Activated CD4-positive, alpha-beta T cell treated with anti-CD3 and anti-CD28 coated beads, Interleukin-2, amount 50 U/mL, for 16 hours (primary cell): ENCODE measurements at places on chromosomes 7 and 10.

DNA sequence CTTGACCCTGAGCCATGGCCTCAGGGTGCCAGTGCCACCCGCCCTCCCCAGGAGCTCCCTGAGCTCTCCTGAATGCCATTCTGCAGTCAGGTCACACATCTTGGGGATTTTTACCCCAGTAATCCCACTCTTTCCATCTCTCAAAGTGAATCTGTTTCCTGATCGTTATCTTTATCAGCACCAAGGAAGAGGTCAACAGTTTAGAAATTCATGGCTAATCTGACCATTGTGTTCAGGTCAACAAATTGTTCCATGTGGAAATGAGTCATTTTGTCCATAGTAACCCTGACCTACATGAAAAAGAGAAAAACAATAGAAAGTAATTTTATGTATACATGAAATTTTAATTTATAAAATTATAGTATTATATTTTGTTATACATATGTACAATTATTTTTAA, 28.8 kb upstream of the ZNF488 start:
- no peak for DNase-seq

DNA sequence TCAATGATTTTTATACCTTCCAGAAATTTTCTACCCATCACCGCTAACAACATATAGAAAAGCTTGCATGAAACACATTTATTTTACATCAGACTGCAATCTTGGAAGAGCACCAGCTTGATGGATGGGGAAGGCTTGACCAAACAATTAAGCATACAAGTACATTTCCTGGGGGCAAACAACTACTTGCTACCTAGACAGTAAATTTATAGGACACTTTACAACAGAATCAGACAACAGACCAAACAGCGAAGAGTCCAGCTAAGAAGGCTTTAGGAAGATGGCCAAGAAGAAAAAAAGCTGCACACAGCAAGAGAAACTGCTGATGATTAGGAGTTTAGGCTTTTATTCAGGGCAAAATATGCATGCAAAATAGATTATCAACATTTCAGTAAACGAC, 8.0 kb downstream of the AASS start:
- no peak for DNase-seq

GRCh38 chr7:140674356-140674800, 1.6 kb downstream of the ADCK2 start:
- DNase-seq: no peak

DNA sequence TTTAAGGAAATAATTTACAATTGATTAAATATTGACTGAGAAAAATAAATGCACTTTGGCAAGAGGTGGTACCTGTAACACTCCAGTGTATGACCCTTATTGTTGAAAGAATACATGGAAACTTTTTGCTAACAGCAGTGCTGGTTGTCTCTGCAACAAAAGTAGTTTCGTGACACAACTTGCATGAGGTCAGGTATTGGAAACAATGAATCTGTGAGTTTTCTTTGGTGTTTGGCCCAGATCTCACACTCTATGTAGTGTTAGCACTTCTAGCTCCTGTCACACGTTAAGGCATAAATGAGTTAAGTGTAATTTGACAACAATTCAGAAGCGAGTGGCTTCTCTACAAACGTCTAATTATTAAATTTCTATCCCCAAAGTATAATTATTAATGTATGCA, 137.7 kb upstream of the MDFIC start:
- DNase-seq: peak; percentile 58

DNA sequence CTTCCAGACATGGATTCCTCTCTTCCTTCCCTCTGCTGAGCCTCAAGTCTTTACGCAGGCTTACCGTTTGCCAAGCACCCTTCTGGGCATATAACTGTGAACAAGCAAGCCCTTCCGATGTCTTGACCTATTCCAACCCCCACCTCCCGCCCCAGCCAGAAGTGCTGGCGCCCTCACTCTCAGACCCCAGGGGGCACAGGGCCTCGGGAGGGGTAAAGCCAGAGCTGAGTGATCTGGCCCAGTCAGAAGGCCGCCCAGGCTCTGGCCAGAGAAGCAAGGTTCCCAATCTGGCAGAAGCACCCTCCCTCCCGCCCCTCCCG, 1.2 kb downstream of the PRRT4 start:
- DNase-seq: no peak

GRCh38 chr7:92881091-92881485, 44.7 kb upstream of the CDK6 start:
- DNase-seq: peak; percentile 39

- DNase-seq: no peak
Measured at GRCh38 chr10:58240531-58240930, 27.2 kb downstream of the IPMK start.

DNA sequence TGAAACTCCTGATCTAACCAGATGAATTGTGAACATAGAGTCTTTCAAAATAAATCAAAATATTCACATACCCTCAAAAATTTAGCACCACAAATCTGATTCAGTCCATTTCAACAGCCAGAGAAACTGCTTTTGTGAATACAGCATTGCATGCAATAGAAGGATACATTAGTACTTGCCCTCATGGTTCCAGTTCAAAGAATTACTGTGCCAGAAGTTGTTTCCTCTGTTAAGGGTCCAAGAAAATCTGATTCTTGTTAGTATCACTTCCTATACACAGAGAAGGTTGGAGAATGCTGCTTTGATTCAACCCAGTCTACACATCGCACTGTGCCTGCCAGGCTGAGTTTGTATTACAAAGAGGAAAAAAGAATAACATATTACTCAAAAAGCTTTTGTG, 115.6 kb downstream of the TFEC start:
- DNase-seq: no peak

GRCh38 chr7:45087301-45088145, 1.2 kb downstream of the NACAD start:
- no peak for DNase-seq

DNA sequence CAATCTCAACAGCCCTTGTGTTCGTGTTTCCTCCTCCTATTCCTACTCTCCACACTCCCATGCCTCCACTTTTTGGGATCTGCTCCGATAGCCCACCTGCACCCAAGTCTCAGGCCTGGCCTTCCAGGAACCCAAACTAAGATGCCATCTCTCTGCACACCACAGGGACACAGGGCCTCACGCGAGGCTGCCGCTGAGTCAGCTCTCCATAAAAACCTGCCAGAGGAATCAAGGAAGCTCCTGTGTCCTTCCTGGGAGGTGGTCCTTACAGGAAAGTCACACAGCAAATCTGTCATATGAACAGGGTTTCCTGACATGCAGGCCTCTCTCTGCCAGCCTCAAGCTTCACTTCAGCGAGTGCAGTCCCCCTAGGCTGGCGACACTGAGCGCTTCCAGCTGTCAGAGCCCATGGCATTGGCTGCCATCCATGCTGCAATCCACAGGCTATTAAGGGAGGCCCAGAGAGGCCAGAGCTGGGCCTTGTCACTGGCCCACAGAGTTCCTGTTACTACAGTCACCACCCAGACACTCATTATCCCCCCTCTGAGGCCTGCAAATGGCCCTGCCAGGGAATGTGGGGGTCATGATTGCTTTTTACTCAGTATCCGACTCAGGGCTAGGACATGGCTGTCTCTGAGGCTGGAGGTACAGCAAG, 151.4 kb downstream of the OAT start:
- no peak for DNase-seq

DNA sequence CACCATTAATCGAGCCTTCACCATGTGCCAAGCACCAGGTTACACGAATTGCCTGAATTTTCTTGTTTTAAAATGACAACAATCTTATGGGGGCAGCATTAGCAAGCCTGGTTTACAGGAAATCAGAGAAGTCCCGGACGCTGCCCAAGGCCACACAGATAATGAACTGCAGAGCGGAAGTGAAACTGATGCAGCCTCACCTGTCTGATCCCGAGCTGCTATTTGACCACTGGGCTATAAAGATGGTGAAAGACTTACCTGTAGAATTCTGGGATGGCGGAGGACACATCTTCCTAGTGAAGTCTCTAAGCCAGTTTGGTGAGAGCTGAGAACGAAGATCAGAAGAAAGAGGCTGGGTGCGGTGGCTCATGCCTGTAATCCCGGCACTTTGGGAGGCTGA, 21.7 kb upstream of the GALNTL5 start:
- no peak for DNase-seq

GRCh38 chr7:123675181-123675473, 19.5 kb downstream of the LMOD2 start:
- no peak for DNase-seq

GRCh38 chr7:101910991-101911799, 93.8 kb downstream of the CUX1 start:
- no peak for DNase-seq

- DNase-seq: no peak
Measured at GRCh38 chr10:121860810-121861209, 67.0 kb downstream of the ATE1 start.

DNA sequence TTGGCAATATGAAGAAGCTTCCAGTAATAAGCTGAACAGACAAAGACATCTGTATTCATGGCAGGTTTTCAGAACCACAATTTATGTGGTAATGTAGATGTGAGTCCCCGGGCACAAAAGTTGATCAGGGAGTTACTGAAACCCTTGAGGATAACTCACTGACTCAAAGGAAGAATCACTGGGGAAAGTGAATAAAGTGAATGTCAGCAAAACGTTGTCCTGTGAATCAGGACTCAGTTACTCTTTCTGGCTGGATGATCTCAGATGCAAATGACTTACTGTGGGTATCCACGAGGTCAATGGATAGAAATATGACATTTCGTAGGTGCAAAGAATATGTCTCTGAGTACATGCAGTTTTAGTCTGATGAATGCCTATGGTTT, 172.8 kb upstream of the CTBP2 start:
- no peak for DNase-seq

GRCh38 chr10:24350070-24350921, 141.4 kb downstream of the KIAA1217 start:
- no peak for DNase-seq

- peak; percentile 21 for DNase-seq
Measured at GRCh38 chr7:69844264-69844868, 246.1 kb downstream of the AUTS2 start.

DNA sequence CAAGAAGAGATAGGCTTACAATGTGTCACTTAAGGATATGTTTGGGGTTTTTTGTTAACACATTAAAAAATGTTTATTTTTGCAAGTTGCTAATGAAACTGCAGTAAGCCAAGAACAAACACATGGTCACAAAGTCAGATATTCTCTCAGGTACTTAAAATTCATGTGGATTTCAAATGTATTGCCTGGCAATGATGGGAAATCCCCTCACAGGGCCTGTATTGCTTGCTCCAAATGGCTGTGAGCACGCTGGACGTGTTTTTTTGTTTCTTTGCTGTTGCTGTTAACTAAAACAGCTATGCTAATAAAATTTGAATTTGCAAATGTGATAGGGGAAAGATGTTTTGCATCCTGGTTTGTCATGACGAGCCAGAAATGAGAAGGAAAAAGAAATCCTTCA, 3.8 kb upstream of the CELF2 start:
- DNase-seq: no peak

- no peak for DNase-seq
Measured at GRCh38 chr7:131948434-131949053, 392.1 kb upstream of the PODXL start.

DNA sequence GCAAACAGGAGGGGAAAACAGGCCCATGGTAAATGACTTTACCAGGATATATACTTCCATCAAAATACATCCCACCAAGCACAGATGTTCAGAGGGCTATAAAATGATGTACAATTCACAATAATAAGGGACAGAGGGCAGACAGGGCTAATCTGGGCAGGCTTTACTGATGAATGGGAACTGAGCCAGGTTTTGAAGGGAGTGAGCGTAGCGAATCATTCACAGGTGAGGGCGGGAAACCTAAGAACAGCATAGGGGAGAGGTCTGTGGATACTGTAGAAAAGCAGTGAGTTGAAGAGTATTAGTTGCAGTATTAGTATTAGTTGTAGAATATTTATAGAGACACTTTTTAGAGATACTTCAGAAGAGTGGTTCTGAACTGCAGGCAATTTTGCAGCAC, 180.8 kb downstream of the JAZF1 start:
- DNase-seq: no peak

DNA sequence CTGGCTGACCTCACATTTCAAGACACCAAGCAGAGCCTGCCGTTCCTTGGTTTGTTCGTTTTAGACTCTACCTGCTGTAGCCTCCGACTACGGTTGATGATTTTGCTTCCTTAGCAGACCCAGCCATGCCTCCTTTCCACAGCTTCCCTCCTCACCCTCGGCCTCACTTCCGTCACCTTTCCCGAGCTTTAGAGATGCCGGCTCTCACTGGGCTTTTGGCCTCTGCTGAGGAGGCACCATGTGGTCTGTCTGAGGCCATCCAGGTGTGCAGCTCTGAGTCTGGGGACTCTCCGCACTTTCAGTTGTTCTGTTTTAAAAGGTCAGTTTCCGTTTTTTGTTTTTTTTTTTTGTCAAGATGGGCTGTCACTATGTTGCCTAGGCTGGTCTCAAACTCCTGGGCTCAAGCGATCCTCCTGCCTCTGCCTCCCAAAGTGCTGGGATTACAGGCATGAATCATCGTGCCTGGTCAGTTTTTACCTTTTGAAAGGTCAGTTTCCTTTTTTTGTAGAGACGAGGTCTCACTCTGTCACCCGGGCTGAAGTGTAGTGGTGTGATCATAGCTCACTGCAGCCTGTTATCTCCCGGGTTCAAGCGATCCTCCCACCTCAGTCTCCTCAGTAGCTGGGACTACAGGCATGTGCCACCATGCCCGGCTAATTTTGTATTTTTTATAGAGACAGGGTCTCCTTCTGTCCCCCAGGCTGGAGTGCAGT, 11.7 kb downstream of the ORAI2 start:
- no peak for DNase-seq

- no peak for DNase-seq
Measured at GRCh38 chr10:30073767-30074060, 14.3 kb upstream of the JCAD start.

DNA sequence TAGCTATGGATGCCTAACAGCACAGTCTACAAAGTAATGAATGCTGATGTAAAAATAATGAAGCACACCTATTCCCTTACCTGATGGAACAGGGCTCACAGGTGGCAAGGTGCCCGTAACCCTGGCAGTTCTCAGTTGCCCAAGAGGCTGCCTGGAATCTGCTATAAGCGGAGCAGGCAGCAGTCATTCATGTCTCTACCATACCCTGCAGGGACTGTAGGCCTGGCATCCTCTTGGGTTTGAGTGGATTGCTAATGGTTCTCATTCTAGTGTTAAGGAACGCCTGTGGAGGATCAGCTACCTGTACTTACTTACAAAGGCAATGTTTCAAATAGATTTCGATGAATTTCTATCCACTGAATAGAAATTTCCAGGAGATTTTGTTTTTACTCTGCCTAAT, 38.4 kb downstream of the BAIAP2L1 start:
- no peak for DNase-seq

- no peak for DNase-seq
Measured at GRCh38 chr10:116669832-116670644, 49.3 kb downstream of the PNLIPRP2 start.

DNA sequence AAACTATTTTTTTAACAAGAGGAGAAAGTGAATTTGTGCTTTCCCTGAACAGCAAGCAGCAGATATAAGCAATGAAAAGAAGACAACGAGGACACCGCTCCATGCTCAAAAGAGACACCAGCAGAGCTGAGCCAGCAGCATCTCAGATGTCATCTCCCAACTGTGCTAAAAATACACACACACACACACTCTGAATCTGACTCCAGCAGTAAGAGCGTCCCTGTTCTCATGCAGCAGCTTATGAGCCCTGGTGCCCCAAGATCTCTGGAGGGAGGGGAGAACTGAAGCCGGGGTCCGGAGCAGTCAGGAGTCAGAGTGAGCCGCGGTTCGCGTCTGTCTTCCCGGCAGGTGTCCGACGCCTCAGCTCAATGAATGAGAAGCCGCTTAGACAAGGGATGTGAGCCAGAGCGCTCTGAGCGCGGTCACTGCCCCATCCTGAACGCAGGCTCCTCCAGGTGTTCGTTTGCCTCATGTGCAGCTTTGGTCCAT, 49.2 kb downstream of the SVIL start:
- no peak for DNase-seq

GRCh38 chr7:98733036-98733435, 116.0 kb downstream of the NPTX2 start:
- peak; percentile 72 for DNase-seq

- no peak for DNase-seq
Measured at GRCh38 chr10:88245974-88246511, 337.1 kb downstream of the RNLS start.
